ENCODE measurements at places on chromosomes 12 and 14.
A peak's percentile ranks its signal among the peaks of the same experiment; 100 is the strongest.

DNA sequence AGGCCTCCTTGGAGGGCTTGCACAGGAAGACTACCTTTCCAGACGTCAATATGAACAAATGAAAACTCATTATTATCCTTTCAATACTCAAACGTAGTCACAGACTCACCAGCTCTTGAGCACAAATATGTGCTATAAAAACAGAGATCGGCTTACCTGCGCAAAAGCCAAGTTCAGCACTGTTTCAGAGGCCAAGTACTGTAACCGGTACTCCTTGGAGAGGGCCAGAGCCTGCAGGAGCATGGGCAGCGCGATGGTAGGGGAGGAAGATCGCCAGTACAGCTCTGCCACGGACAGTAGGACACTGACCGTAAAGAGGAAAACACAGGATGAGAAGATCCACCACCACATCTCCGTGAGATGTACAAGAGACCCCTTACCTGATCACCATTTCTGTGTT, 21.6 kb upstream of the CAMKK2 start:
- no peak for DNase-seq

GRCh38 chr12:19227880-19228210, 98.3 kb downstream of the PLEKHA5 start:
- no peak for DNase-seq

DNA sequence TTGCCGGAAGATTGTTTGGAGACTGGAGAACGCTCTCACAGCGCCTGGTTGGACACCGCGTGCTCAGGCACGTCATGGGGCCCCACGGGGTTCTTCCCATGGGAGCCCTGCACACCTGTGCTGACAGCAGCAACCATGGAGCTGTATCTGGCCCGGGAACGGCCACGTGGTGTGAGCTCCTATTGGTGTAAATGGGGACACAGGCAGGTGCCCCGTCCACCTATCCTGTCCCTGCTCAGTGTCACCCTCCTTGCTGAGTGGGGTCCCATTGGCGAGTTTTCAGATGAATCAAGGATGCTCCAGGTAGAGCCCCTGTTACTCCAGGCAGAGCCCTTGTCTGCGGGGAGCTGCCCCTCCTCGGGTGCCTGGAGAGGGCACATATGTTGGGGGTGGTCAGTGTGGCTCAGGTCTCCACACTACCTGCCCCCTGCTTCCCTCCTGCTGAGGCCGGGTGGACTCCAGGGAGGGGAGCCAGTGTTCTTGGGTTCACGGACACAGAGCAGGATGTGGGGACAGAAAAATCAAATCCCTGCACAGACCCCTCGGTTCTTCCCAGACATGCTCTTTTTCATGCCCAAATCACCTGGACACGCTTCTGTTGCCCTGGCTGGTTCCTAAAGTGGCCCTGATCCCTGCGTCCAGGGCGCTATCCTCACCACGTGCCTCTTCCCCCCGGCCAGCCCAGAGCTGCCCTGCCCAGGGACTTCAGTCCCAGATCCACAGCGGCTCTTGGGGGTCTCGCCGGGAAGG, 250.1 kb downstream of the ADGRD1 start:
- DNase-seq = no peak

DNA sequence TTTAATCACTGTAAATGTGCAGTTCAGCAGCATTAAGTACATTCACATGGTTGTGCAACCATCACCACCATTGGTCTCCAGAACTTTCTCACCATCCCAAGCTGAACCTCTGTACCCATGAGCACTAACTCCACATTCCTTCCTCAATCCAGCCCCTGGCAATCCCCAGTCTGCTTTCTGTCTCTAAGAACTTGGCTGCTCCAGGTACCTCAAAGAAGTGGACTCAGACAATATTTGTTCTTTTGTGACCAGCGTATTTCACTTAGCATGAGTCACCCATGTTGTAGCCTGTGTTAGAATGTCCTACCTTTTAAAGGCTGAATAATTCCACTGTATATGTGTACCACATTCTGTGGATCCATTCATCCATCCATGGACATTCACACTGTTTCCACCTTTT, 64.6 kb downstream of the SLC24A4 start:
- DNase-seq = no peak

DNA sequence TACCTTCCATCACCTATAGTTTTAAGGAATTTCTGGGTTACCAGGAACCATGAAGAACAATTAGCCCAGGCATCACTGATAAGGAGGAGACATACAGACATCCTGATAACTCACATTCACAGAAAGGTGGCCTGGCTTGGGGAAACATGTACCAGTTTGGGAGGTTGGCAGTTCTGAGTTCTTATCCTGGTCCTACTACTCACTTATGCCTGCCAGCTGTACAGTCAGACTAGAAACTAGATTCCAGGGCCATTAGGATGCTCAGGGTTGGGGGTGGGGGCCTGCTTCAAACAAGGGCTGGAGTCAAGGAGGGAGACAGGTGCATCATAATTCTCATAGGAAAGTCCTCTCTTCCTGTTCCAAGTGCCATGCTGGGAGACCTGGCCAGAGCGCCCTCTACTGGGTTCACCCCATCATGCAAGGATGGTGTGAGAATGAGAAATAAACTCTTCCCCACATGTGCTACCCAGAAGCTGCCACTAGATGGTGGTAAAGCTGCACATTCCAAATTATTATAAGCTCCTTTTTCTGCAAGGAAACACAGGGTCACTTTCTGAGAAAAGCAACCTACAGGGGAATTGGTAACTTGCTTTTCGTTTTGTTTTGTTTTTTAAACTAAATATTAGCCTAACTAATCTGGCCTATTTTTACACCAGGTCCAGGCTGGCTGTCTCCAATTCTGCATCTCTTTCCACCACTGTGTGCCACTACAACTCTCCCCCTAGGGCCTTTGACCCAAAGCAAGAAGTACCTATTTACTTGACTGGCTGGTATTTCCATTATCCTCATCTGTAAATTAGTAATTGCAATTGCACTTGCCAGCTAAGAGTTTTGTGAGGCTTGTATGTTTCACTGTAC, 14.5 kb downstream of the OAS2 start:
- peak; percentile 67 for DNase-seq

- DNase-seq = no peak
Observed at GRCh38 chr12:58567189-58567588, 353.1 kb downstream of the LRIG3 start.

DNA sequence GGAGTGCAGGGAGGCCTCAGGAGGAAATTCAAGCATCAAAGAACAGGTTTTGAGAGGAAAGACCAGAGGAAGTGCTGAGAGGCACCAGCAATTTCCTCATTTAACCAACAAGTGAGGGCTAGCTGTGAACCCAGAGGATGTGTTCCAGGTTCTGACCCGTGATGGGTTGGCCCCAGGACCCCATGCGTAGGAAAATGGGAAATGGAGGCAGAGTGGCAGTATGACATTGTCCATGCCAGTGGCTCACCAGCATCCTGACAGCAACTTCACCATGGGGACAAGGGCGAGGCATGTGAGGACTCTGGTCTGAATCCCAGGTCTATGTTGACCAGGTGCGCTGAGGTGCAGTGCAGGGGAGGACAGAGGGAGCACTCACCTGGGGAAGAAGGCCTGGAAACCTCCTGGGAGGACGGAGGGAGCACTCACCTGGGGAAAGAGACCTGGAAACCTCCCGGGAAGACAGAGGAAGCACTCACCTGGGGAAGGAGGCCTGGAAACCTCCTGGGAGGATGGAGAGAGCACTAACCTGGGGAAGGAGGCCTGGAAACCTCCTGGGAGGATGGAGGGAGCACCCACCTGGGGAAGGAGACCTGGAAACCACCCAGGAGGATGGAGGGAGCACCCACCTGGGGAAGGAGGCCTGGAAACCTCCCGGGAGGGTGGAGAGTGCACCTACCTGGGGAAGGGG, 6.7 kb upstream of the CACNA2D4 start:
- no peak for DNase-seq

DNA sequence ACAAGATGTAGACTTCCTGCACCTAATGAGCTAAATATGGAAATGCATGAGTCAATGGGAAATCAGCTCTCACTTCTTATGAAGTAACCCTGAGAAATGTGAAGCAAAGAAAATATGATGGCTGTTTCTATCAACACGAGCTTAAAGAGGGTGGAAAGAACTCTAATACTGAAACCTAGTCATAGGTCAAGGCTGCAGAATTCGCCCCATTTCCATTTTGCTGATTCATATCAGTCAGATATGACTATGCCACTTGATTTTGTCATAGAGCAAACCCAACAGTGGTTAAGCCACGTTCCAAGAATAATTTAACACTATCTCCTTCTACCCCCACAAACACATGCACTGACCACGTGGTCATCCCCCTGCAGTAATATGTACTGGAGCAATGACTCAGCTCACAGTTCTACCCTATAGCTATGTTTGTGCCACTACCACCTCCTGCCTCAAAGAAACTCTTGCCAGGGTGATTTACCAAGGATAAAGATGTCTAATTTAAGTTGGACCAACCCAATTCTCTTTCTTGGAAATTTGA, 157.5 kb downstream of the TMTC3 start:
- no peak for DNase-seq

DNA sequence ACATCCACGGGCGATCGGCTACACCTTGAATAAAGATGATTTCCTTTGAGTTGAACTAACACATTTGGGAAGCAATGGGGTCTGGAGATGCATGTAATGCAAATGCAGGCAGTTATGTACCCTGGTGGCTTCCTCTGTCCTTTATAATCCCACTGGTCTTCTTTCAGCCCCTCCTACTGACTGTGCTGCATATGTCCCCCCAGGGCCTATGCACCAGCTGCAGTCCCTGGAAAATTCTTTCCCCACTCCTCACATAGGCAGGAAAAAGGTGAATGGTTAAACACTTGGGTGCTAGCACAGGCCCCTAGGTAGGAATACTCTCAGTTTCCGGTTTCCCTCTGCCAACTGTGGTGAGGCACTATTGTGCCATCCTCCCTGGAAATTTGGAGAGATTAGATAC, 294.8 kb upstream of the SOX5 start:
- DNase-seq = no peak

DNA sequence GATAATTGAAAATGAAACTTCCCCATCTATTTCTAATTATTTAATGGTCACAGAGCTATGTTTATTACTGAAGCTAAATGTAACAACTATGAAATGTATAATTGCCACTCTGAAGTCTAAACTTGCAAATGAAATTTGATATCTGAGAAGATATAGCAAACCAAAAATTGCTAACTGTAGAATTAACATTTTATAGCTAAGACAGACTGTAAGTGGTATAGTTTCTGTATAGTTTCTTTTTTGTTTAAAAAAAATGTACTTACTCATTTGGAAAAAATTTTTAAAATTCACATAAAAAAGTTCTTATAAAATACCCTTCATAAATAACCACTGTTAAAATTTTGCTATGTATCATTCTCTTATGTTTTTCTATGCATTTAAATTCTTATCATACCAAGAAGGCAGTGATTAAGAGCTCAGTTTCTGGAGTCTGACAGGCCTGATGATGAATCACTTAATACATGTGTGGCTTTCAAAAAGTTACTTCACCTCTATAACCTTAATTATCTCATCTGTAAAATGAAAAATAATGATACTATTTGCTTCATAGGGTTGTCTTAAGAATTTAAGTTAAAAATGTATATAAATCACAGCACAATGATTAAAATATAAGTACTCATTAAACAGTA, 214.7 kb upstream of the GARIN2 start:
- DNase-seq = no peak

GRCh38 chr14:75522224-75522982, at the start of gene BATF:
BATF (plus strand) TSS chr14:75522469; CDS start chr14:75522683, 214 bp downstream.
- no peak for DNase-seq

- DNase-seq = peak; percentile 40
Observed at GRCh38 chr12:29519585-29520182, 22.2 kb upstream of the OVCH1 start.

DNA sequence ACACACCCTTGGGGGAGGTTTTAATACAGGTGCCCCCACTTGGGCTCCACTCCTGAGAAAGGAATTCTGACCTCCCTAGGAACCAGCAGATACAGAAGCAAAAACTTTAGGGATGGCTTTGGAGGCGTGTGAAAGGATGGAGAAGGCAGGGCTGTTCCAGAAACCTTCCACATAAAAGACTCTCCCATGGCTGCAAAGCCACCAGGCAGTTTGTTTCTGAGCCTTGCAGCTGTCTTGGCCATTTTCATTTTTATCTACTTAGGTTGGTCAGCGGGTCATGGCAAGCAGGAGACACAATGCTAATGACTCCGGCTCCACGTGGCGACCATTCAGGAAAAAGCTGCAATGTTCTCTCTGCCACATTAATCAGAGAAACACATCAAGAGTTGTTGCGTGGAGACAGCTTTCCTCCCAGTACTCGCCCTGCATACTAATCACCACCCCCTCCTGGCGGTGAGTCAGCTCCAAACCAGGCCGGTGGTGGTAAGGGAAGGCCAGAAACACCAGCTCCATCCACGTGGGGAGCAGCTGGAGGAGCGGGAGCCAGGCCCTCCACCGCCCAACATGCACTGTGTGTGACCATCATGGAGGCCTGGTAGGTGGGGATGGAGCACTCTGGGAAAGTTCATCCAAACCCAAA, 30.9 kb upstream of the IRF2BPL start:
- DNase-seq = no peak

DNA sequence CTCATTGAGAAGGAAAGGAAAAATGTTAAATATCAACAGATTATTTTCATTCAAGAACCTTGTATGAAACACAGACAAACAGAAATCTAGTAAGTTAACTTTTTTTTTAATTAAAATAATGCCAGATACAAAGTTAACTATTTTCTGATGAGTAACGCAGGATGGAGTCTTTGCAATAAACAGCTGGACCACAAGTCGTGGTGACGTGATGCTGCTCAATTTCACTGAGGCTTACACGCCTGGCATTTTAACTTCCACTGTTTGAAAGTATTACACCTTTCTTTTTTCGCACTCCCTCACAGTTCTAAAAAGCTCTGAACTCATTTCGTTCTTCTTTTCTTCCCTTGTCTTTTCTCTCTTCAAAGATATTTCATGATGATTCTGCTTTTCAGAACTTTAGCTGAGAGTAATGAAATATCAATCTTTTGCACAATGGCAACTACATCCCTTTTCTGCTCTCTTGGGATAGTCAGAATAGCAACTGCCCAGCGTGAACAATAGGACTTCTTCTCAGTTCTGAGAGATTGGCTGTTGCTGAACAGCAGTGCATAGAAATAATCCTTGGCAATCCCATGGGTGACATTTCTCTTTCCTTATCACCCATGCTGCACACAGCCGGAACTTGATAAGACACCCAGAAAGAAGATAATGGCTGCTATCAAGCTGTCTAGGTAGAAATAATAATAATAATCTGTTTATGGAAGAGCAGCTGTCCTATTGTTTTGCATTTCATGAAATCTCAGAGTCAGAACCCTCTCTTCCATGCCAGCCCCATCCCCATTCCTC, 160.5 kb downstream of the BTG1 start:
- DNase-seq = no peak

DNA sequence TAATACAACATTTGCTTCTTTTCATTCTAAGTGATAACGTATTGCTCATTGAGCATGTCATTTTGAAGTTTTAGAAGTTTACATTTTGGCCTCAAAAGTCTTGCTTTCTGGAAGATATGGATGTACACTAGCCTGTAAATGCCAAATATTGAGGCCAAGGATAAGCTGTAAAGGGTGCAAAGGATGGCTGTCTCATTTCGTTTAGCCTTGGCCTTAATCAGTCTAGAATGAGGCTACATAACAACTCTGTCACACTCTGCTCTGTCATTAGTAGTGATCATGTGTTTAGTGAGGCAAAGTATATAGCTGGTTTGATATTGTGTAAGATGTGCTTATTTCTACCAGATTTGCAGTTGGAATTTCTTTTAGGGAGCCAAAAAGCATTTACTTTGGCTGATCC, 344.5 kb downstream of the TMTC2 start:
- DNase-seq = no peak

- DNase-seq = no peak
Observed at GRCh38 chr12:103177639-103178255, 220.3 kb downstream of the ASCL1 start.

- DNase-seq = no peak
Observed at GRCh38 chr12:122979001-122979907, 1.2 kb upstream of the ARL6IP4 start.

GRCh38 chr12:54961190-54961589, 23.4 kb downstream of the TESPA1 start:
- DNase-seq = no peak

All from endothelial cell (in vitro differentiated cells).